ENCODE measurements at places on chromosomes 6 and 20.

DNA sequence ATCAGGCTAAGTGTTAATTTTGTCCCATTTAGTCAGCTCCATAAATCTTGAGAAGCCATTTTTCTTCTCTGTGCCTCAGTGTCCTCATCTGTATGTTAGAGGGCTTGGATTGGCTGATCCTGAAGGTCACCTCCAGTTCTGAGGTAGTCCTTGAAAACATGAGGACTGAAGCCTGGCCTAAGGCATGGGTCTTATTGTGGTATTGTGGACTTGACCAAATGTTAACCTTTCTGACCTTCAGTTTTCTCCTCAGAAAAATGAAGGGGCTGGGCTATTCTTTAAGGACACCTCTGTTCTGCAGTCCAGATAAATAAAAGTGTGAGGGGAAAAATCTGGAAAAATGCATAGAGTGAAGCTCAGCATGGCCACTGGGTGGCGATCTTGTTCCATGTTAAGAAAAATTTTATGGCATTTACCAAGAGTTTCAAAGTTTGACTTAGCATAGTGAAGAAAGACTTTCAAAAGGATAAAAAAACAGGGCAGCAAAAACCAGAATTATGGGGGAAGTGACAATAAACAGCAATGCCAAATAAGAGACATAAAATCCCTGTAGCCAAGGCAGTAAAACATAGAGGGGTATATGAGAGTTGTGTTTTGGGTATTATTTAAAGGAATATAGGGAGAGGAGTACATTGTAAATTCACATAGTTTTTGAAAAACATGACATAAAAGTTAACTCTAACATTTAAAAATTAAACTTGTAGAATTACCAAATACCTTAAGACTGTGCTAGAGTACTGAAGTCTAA, 13.2 kb upstream of the TFB1M start:
- peak; percentile 38 for DNase-seq

GRCh38 chr6:111993342-111993741, 60.6 kb upstream of the CCN6 start:
- no peak for DNase-seq

DNA sequence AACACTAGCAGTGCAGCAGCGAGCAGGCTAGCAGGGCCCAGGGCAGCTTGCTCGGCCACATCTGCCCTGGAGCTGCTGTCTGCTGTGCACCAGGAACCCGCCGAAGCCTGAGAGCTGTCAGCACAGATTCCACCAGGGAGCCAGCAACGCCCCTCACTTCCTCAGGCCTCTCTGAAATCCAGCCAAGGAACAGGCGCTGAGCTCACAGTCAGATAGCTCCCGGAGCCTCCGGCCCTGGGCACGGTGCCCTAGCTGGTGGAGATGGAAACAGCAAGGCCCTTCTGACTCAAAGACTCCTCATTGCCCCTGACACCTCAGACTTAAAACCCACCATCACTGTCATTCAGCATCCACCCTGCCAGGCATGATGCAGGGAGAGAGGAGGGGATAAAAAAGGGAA, 839.4 kb downstream of the MAFB start:
- no peak for DNase-seq

GRCh38 chr6:137798846-137799245, 68.2 kb upstream of the TNFAIP3 start:
- DNase-seq = no peak

GRCh38 chr20:33277471-33278441, 5.3 kb upstream of the BPIFB1 start:
- DNase-seq = no peak

GRCh38 chr6:161101517-161101916, 109.9 kb downstream of the MAP3K4 start:
- no peak for DNase-seq
